AG09319 (cell line): ENCODE measurements at places on chromosomes 12 and 14.
A peak's percentile ranks its signal among the peaks of the same experiment; 100 is the strongest.

DNA sequence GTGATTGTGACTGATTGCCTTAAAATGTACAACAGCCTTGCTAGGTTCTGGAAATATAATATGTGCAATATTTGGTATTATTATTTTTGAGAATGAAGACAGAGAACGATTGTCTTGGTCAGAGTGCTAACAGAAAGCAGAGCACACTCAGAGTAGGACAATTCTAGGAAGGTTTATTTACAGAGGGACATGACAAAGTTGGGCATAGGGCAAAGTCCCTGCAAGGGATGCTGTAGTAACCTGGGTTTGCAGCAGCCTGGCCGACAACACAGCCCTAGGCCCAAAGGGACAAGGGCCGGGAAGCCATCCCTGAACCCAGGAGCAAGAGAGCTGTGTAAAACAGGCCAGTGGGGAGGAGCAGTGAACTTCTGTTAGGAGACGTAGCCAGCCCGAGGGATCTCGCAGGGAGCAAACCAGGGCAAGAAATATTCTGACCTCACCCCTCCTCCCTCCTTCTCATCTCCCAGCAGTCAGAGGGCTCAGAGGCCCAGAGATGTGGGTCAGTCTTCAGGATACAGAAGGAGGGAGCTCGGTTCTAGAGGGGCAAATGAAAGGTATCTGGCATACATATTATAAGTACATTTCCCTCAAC is 51.0 kb upstream of the FERMT2 start:
- DNase-seq = no peak

- no peak for DNase-seq
These were observed 7.4 kb upstream of the B4GALNT1 start for GRCh38 chr12:57640175-57641042.

DNA sequence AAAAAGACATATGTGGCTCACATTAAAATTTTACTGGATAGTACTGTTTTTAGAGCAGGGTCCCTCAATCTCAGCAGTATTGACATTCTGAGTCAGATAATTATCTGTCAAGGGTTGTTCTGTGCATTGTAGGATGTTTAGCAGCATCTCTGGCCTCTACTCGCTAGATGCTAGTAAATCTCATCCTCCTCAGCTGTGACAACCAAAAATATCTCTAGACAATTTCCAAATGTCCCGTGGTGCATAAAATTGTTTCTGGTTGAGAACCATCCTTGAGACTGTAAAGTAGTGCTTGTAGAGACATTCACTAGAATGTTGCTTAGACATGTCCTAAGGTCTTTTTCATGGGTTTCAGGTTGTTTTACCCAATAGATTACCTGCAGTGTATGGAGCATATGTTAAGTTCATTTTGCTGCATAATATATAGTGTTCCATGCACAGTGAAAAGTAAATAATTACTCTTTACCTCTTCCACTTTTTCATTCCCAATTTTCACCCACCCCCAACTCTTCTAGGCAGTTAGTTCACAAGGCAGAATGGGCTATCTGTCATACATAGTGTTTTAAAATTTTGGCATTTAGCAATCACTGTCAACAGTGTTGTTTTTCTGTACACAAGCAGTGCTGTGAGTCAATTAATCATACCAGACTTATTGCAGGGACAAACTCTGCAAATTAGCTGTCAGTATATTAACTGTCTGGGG is 200.2 kb upstream of the SLC38A2 start:
- DNase-seq = no peak

DNA sequence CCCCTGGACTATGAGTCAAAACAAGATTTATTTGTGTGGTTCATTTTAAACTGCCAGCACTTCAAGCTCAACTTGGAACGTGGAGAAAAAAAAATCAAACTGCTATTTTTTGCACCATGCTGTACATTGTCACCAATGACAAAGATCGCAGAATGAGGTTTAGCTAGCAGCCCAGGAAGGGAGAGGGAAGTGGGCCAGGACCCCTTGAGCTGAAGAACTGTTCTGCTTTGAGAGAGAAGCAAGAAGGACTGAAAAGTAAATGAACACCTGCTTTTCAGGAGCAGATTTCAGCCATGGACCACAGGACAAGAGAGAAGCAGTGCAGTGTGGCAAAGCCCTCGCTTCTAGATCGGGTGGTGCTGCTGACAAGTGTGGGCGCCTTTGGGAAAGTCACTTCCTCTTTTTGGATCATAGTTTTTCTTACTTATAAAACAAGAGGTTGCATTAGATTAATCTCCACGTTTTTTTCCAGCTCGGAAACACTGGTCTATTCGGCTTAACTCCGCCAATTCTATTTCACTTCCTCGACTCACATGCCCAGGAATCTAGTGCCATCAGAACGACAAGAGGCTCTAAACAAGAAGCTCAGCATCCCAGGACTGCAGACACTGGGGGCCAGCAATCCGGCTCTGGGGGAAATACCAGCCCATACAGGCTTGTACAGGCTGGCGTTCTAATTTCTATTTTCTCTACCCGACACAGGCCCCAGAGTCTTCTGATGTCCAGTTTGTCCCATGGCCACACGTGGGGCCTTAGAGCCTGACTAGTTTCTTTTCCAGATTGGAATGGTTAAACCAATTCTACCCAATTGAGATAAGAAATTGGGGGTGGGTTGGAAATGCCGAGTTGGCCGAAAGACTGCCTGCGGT is 129.9 kb downstream of the CRACR2A start:
- no peak for DNase-seq

- no peak for DNase-seq
These were observed 96.7 kb downstream of the TMX1 start for GRCh38 chr14:51336734-51337133.

DNA sequence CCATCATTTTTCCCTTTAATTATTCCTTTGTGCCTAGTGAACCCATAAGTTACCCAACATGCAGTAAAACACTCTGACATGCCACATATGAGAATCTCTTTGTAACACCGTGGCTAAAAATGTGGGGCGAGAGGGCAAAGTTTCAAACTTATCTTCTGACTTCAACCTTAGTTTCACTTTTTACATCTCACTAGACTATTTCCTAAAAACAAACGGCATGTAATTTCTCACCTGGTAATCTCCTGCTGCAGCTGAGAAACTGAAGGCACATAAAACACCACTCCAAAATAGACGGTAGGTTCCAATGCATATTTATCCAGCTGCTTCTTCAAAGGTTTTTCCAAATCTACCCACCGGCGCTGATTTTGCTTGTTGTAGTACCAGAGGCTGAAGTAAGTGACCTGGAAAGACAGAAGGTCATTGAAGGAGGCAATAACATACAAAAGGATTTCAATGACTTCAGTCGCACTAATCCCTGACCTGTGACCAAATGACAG is 37.9 kb downstream of the PTPN21 start:
- no peak for DNase-seq

- no peak for DNase-seq
These were observed 261.6 kb downstream of the DACT1 start for GRCh38 chr14:58899317-58899713.

DNA sequence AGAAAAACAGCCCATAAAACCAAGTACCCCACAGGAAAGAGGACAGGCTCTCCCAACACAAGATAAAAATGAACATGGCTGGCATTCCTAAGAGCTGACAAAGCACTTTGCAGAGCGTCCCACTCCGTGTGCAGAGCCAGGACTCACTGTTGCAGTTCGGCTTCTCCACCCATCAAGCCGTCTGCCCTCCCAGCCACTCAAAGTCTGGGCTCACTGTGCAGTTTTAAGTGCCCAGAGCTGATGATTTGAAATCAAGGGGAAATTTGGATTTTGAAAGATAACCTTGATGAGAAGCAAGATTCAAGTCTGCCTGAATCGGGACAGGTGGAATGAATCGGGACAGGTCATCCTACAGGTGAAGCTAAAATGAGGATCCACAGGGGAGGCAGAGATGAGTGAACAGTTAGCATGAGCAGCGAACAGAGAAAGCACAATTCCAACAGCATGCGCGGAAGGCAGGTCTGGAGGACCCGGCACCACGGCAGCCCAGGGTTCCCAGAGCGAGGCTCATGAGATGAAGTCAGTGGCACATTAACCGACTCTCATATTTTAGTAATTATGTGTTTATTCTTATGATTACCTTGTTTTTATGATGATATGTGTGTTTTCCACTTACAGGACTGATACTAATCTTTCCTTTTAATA is 39.8 kb upstream of the GPR68 start:
- DNase-seq = peak; percentile 22

- DNase-seq = no peak
These were observed 86.1 kb downstream of the SLC24A4 start for GRCh38 chr14:92409043-92409442.

GRCh38 chr12:110661337-110661972 is 27.5 kb downstream of the HVCN1 start:
- DNase-seq = no peak

DNA sequence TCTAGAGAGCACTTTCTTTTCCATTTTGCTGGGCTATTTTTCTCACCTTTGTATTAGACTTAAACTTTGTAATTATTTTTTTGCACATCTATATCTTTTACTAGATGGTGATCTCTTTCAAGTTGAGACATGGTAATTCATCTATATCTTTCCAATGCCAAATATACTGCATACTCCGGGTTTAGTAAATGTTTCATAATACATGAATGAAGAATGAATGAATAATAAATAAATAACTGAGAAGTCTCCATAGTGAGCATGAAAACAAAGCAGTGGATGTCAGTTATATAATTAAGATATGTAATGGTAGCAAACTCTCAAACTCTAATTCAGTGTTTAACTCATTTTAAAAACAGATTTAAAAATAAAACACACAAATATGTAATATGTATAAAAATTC is 342.5 kb upstream of the KITLG start:
- no peak for DNase-seq

DNA sequence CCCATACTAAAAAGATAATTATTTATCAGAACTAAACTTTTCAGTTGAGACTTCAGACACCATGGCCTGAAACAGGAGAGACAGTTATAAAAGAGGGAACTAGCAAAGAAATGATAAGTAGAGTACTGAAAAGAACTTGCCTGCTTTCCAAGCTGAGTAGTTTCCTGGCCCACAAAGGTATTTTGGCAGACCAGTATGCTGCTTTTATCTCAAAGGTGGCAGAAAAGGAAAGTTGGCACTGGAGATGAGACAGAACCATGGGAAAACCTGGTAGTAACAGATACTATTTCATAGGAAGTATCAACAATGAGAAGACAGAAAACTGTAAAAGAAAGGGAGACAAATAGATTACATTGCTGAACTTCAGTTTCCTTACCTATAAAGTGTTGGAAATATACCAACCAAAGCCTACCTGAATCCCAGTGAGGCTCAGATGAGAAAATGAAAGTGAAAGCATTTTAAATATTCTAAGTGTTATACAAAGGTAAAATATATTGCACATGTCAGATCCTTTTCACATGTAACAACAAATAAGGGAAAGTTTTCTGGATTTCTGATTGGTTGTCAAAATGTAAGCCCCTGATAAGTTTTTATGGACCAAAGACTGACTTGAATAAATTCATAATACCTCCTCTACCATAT is 155.3 kb upstream of the FSCB start:
- no peak for DNase-seq
